ENCODE measurements at places on chromosomes 6 and 20. TPM values are rescaled to one million over a fixed set of nuclear protein-coding genes. Genes with fewer than 3 reads are reported as not detected.

DNA sequence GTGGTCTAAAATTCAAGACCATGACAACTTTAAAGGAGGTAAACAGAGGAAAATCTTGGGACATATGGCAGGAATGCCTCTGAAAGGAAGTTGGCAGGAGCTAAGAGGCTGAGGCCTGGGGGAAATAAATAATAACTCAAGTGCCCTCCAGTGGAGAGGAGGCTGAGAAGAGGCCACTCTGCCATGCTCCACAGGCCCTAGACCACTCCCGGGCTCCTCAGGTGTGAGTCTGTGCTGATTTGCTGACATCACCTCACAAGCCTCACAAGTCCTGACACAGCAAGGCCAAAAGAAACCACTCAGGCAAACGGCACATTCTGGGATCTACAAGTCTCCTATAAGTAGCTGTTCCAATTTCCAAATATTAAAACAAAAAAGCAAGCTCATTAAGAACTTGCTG, 91.0 kb upstream of the RIPOR2 start:
- DNase-seq: no peak

GRCh38 chr6:131867744-131868143, 59.9 kb downstream of the ENPP1 start:
- DNase-seq: no peak

- DNase-seq: peak; percentile 91
Observed at GRCh38 chr20:62156592-62157386, 13.2 kb downstream of the SS18L1 start.

DNA sequence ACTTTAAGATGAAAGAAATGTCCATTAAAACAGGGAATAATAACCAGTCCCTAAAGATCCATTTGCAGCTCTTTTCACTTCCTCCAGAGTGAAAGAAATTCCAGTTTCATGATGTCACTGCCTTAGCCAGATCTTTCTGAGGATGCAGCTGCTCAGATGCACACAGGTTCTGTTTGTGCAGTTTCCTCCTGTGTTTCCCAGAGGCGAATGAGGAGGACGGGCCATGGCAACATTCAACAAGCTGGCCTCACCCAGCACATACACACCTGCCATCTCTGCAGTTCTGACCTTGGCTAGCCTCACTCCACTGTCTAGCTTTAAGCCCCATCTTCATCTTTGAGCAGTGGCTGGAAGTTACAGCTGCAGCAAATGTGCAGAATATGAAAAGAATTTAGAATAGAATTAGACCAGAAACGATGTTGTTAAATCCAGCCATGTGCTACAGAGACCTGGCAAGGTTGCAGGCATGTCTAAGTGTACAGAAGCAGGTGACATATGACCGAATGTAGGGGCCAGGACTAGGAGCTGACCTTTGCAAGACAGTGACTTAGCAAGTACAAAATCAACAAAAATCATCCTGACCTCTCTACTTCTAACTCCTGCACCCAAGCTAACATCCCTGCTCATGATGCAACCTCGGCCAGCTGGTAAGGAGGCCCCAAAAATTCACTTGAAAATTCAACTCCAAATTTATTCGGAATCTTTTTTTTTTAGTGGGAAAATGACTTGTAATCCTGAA, 35.0 kb downstream of the FAM50B start:
- DNase-seq: no peak

- no peak for DNase-seq
Observed at GRCh38 chr20:14919501-14920081, 582.2 kb upstream of the FLRT3 start.

- no peak for DNase-seq
Observed at GRCh38 chr6:124956018-124956417, 6.2 kb upstream of the RNF217 start.

DNA sequence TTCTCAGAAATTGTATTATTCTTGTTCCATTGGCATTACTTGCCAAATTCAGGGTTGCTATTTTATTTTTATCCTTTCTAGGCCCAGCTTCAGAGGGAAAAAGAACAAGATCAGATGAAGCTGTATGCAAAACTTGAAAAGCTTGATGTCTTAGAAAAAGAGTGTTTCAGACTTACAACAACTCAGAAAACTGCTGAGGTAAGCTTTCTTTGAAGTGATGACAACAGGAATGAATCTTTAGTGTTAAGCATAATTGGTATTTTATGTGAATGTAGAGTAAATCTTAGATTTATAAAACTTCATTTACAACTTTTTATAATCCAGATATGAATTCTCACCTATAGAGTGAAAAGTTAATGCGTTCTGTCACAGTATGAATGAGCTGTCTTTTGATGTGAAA, 58.4 kb downstream of the CEP57L1 start:
- DNase-seq: no peak

- DNase-seq: no peak
Observed at GRCh38 chr6:38248500-38249234, 391.1 kb downstream of the BTBD9 start.

DNA sequence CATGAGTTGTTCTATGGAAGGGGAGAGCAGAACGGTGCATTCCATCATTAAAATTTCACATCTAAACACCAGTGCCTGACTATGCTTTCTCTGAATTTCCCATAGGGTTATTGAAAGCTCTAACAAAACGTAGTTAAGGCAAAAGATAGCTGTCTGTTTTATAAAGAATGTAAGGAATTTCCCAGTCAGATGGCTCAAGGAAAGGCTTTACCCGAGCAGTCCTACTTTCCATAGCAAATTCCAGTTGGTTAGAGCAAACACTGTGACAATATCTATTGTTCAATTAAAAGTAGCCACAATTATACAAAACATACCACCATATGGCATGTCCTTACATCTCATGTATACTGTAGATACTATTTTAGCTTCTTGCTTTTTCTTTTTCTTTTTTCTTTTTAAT, 1059.5 kb upstream of the FLRT3 start:
- DNase-seq: no peak

The TGM2 gene
- 71.5 TPM for total RNA-seq

The LPIN3 gene
- 9.6 TPM for total RNA-seq

The CGA gene
- total RNA-seq: not detected

The MRAP2 gene
- total RNA-seq: 7.1 TPM
